ENCODE measurements at places on chromosomes 5 and 9. TPM values are rescaled to one million over a fixed set of nuclear protein-coding genes. Genes with fewer than 3 reads are reported as not detected.

Gene MINAR2
- not detected for total RNA-seq

Gene SIT1
- total RNA-seq = 4.2 TPM

Gene CDC14B
- 5.7 TPM for total RNA-seq

Gene ANGPTL2
- total RNA-seq = 6.3 TPM

Gene PGGT1B
- 15.7 TPM for total RNA-seq

Gene INSL6
- total RNA-seq = not detected

Gene MIER3
- total RNA-seq = 26.1 TPM

Gene SWI5
- total RNA-seq = 15.8 TPM

Gene MAST4
- 55.3 TPM for total RNA-seq

Gene C5orf58
- total RNA-seq = not detected

Gene CORO2A
- 26.5 TPM for total RNA-seq

Gene SMIM33
- total RNA-seq = not detected

Gene CD72
- not detected for total RNA-seq

- no peak for DNase-seq
These were observed 272.0 kb downstream of the ARHGAP26 start for GRCh38 chr5:143041972-143042770.

DNA sequence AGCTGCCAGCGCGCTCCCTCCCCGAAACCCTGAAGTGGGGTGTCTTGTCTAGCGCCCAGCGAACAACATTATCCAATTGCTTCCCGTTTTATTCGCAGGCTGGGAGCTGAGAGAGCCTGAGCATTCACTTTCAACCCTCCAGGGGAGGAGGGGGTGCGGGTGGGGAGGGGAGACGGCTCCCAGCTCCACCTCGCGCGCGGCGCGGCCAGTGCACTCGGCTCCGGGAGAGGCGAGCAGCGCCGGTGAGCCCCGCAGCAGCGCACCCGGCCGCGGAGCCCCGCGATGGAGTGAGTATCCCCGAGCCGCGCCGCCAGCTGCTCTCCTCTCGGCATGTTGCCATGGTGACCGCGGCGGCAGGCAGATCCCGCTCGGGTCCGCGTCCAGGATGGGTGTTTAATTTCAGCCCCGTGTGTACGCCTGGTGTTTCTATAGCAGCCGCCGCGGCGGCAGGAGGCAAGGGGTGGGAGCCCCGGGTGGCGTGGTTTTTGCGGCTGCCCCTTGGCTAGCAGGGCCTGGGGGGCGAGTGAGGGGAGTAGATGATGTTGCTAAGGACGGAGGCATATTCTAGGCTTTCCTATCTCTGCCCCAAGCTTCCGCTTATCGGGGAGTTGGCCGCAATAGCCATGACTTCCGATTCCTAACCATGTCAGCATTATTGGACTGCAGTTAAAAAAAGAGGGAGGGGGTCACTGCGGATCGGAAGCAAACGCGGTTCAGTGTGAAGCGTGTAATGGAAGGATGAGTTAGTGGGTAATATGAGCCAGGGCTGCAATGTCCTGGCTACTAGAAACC is 139.2 kb upstream of the PALM2AKAP2 start:
- DNase-seq = no peak

DNA sequence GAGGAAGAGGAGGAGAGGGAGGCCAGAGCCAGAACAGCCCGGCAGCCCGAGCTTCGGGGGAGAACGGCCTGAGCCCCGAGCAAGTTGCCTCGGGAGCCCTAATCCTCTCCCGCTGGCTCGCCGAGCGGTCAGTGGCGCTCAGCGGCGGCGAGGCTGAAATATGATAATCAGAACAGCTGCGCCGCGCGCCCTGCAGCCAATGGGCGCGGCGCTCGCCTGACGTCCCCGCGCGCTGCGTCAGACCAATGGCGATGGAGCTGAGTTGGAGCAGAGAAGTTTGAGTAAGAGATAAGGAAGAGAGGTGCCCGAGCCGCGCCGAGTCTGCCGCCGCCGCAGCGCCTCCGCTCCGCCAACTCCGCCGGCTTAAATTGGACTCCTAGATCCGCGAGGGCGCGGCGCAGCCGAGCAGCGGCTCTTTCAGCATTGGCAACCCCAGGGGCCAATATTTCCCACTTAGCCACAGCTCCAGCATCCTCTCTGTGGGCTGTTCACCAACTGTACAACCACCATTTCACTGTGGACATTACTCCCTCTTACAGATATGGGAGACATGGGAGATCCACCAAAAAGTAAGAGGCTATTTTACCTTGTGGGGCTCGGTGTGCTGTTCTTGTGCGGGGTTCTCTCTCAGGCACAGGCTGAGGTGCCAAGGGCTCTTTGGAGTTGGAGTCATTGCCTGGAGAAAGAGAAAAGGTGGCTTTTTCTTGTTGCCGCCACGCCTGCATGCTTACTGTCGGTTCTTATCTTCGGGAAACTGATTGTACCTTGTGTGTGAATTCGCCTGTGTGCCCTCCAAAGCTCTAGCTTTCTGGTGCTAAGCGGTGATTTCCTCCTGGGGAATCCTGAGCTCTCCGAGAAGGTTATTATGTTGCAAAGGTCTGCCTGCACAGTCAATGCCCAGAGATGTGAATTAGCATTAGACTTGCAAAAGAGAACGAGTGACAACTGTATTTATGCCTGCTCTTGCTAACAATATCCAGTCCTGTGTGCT is at the start of gene ISL1:
ISL1 (plus strand) TSS at position 318 of the 991 bp plus-strand sequence; CDS start at position 542, 224 bp downstream.
- no peak for DNase-seq

DNA sequence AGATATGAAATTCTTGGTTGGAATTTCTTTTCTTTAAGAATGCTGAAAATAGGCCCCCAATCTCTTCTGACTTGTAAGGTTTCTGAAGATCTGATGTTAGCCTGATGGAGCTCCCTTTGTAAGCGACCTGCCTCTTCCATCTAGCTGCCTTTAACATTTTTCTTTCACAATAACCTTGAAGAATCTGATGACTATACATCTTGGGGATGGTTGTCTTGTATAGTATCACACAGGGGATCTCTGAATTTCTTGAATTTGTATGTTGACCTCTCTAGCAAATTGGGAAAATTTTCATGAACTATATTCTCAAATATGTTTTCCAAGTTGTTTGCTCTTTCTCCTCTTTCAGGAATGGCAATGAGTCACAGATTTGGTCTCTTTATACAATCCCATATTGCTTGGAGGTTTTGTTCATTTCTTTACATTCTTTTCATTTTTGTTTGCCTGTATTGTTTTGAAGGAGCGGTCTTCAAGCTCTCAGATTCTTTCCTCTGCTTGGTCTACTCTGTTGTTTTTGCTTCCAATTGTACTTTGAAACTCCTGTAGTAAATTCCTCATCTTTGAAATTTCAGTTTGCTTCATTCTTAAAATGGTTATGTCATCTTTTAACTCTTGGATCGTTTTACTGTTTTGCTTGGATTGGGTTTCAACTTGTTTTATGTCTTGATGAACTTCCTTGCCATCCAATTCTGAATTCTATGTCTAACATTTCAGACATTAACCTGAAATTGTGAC is 245.2 kb upstream of the TARS1 start:
- no peak for DNase-seq

- no peak for DNase-seq
These were observed 1.3 kb upstream of the SLC44A1 start for GRCh38 chr9:105243015-105243686.

- DNase-seq = no peak
These were observed 75.7 kb upstream of the PIK3R1 start for GRCh38 chr5:68139611-68140441.

- DNase-seq = no peak
These were observed 261.5 kb downstream of the FANCC start for GRCh38 chr9:95055851-95056551.

DNA sequence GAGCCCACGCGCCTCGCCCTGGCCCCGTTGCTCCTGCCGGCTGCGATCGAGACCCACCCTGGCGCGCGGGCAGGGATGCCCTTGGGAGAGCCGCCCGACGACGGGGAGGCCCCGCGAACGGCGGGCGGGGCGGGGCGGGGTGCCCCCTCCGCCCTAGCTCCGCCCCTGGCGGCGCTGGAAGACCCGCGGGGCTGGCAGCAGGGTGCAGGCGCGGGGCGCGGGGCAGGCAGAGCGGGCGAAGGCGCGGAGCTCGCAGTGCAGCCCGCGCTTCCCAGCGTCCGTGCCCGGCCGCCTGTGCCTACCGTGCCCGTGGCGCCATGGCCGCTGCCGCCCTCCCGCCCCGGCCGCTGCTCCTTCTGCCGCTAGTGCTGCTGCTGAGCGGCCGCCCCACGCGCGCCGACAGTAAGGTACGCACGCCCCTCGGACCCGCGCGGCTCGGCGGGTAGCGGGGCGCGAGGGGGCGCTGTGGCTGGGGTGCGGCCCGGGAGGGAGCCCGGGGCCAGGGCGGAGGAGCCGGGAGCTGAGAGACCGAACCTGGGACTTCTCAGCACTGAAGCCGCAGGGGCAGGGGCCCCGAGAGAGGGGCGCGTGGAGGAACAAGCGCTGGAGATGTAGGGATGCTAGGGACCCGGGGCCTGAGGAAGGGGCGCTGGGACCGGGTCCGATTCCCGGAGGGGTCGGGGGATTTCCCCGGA is at the start of gene OLFML2A:
OLFML2A (plus strand) TSS at position 180 of the 695 bp plus-strand sequence; CDS start at position 318, 138 bp downstream.
- DNase-seq = no peak

- DNase-seq = no peak
These were observed 4.1 kb downstream of the SLC1A1 start for GRCh38 chr9:4494332-4494731.

GRCh38 chr9:98652741-98653140 is 56.0 kb downstream of the GABBR2 start:
- DNase-seq = no peak

DNA sequence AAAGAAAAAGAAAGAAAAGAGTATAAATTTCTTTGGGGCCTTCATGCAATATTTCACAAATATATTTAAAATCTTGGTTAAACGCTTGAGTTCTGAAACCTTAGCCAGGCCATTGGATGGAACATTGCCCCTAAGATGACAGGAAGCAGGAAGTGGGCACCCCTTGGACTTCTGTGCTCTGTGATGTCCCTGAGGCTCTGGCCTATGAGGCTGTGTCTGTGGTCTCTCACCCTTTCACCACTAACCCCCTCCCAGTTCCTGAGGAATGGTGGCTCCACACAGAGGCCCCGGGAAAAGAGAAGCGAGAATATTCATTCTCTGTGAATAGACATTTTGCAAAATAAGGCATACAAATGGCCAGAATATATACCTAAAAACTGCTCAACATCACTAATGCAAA is 320.5 kb upstream of the PANK3 start:
- no peak for DNase-seq

DNA sequence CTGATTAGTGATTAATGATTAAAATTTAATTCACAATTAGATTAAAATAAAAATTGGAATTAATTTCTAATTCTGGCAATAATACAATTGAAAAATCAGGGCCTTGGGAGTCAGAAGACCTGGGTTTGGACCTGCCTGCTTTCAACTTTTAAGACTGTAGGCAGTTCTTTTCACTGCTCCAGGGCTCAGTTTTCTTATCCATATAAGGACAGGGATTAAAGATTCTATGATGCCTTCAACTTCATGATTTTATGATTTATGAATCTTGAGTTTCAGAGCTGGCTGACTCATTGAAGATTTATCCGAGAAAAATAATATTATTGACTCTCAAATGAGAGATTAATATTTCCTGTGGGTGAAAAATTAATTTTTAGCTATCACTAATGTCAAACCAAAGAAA is 208.6 kb upstream of the ANKH start:
- no peak for DNase-seq

DNA sequence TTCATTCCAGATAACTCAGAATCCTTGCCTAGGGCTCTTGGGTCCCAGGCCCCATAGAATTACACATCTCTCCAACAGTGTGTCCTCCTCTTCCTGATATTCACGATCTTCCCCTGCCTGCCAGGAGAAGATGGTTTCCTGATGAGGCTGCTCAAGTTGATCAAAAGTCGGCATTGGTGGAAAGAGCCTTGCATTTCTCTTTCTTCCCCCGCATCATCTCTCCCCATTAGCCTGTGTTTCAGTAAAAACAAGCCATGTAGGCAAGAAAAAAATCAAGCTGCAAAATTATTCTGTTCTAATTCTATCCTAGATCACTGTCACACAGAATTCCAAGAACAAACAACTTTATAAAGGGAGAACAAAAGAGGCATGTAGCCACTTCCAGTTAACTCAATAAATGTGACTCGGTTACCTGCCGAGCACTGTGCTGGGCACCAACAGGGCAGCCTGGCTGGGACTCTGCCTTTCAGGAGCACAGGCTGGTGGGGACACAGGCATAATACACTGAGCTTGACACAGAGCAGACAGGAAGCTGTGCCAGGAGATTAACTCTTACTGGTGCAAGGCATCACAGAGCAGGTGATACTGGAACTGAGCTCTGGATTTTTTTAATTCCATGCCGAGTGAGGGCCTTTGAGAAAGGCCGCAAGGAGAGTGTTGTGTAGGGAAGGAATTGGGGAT is 25.6 kb downstream of the TMOD1 start:
- no peak for DNase-seq

DNA sequence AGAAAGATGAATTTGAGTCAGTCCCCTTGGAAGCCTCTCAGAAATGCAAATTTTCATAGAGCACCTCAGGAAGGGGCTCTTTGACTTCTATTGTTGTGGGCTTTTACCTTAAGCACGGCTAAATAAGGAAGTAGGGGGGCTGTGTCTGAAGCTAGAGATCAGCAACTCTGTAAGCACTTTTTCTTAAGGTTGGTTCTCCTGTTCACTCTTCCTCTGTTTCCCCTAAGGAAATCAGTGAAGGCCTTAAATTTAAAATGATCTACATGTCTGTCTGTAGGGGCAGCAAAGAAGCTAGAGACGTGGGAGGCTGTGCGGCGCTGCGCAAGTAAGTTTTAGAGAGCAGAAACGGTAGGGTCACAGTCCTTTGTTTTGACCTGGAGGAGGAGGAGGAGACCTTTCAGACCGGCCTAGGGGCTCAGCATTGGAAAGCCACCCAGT is 1.2 kb upstream of the CDC14B start:
- DNase-seq = no peak

GRCh38 chr9:69190863-69191181 is 16.7 kb downstream of the TJP2 start:
- no peak for DNase-seq

DNA sequence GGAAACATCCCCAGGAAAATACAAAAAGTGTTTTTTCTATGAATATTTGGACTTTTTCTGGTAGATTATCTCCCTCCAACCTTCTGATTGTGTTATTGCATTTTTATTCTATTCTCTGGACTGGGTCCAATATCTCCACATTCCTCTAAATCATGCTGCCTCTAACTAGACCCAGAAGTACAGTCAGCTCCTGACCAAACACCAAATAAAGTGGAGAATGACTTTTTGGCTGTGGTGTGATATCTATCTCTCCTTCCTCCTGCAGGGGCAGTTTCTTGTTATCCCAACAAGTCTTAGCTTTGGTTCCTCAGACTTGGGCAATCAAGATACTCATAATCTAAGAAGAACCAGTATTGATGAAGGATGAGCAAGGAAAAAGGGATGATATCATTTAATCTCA is 3.2 kb upstream of the RAI14 start:
- no peak for DNase-seq

- no peak for DNase-seq
These were observed 474.7 kb downstream of the PDE4D start for GRCh38 chr5:59418808-59419207.

All from esophagus squamous epithelium (tissue), 5 donors.